LHCN-M2 (cell line): ENCODE measurements at places on chromosomes 1 and 21. TPM values are rescaled to one million over a fixed set of nuclear protein-coding genes. Genes with fewer than 3 reads are reported as not detected.

Gene TTC24
- total RNA-seq: not detected in 2 replicates

Gene S100A2
- total RNA-seq: 23.3 and 24.8 TPM in 2 replicates

Gene OR10J1
- total RNA-seq: not detected in 2 replicates

Gene SH2D5
- 0.71 and 0.98 TPM in 2 replicates for total RNA-seq
